Femur (tissue), 1 donor: ENCODE measurements at places on chromosomes 1 and 21.

GRCh38 chr21:35509001-35509704, 460.1 kb upstream of the RUNX1 start:
- no peak for DNase-seq

GRCh38 chr21:43190951-43191350, 22.1 kb downstream of the CRYAA start:
- peak; percentile 4 for DNase-seq

- no peak for DNase-seq
Measured at GRCh38 chr1:66981679-66982078, 56.9 kb downstream of the MIER1 start.

- peak; percentile 81 for DNase-seq
Measured at GRCh38 chr1:41416552-41417334, 55.5 kb downstream of the FOXO6 start.

GRCh38 chr21:32523463-32523862, 61.9 kb downstream of the TCP10L start:
- no peak for DNase-seq

GRCh38 chr1:119906927-119907652, 10.8 kb upstream of the ADAM30 start:
- no peak for DNase-seq

DNA sequence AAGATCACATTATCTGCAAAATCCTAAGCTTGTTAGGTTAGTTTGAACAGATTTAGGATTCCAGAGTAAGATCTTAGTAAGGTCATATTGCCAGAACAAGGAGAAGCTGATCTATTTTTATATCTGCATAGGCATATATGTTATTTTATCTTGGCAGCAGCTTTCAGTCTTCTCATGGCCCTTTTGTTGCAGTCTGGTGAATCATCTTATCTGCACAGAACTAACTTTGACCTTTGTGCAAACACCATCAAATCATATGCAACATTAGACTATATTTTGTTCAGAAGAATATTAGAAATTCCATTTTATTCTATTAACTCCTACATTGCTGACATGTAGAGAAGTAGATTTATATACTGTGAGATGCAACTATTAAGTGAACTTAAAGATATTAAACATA, 107.3 kb downstream of the CLEC20A start:
- no peak for DNase-seq

- DNase-seq: peak; percentile 31
Measured at GRCh38 chr1:209850342-209850979, 22.7 kb downstream of the UTP25 start.

- no peak for DNase-seq
Measured at GRCh38 chr1:172991674-172992400, 58.9 kb downstream of the TNFSF18 start.

GRCh38 chr21:34570313-34570712, 44.6 kb downstream of the RCAN1 start:
- DNase-seq: no peak

GRCh38 chr1:171666114-171666769, 13.8 kb upstream of the MYOC start:
- no peak for DNase-seq

DNA sequence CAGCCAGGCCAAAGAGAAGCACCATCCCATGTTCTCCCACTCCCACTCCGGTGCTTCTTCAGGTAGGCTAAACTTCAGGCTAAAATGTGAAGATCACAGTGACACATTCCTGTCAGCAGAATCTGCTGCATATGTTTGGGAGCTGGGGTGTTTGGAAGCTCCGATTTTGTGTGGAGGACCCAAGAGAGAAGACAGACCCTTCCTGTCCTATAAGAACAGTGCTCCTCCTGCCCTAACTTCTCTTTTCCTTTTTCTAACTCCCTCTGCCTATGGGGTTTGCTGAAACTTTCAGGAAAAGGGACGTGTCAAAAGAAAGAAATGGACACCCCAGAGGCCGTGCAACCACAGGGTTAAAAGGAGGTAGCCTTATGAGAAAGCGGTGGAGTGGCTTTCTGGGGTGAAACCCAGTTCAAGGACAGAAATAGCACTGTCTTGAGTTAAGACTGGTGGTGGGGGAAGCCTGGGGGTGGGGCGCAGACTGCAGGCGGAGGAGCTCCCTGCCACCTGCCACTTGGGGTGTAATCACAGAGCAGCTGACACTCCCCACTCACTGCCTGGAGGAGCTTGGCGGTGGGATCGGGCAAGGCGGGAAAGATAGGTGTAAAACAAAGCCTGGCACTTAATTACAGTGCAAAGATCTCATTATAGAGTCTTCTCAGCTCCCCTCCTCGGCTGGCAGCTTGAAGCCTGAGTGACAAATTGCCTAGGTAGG, 645 bp upstream of the TLR5 start:
- DNase-seq: peak; percentile 67

GRCh38 chr21:39788383-39788782, 43.4 kb downstream of the IGSF5 start:
- peak; percentile 94 for DNase-seq

GRCh38 chr1:55702064-55702463, 486.9 kb upstream of the USP24 start:
- no peak for DNase-seq

DNA sequence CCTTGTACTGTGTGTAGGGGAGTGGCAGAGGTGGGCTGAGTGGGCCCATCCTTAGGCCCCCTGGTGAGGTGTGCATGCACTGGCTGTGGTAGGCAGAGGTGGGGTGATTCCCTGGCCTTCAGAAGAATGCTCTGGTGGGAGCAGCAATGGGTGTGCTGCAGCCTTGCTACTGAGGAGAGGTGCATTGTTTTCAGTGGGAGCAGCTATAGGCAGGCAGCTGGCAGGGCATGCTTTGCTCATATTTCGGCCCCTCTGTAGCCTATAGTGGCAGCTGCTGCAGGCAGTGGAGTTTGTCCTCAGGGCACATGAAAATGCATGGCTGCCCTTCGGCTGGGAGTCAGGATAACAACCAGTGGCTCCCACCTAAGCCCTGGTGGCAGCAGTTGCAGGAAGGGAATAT, 10.1 kb upstream of the KCTD3 start:
- DNase-seq: no peak

- no peak for DNase-seq
Measured at GRCh38 chr1:203305809-203306088, 430 bp downstream of the BTG2 start.

- no peak for DNase-seq
Measured at GRCh38 chr1:56225964-56226815, 353.2 kb downstream of the PLPP3 start.

DNA sequence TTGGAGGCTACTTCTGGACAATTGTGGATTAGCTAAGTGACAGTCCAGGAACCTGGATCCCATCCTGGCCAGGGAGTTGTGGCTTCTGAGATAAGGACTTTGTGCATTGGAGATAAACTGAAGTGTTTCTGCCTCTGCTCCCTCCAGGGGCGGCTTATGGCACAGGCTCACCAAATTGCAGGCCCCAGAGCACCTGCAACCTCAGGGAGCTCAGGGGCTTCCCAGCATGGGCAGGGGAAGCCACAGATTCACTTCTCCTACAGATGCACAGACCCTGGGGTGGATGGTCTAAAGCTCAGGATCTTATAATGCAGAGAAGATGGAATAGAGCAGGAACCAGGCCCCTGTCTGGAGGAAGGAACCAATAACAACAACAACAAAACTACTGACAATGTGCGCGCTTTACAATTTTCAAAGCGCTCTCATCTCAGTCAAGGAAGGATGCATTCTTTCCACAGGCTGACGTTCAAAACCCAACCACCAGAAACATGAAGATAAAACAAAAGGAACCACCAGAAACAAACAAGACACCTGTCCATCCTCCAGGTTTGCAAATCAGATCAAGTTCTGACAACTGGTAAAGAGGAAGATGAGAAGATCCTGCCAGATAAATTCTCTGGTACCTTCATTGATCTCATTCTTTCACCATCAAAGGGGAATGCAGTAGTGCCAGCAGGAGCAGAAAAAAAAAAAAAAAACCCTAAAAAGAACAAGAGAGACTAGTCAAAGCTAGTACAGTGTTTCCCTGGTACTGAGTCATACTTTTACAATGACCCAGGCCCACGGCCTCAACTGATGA, 121.0 kb upstream of the IRF2BP2 start:
- no peak for DNase-seq

DNA sequence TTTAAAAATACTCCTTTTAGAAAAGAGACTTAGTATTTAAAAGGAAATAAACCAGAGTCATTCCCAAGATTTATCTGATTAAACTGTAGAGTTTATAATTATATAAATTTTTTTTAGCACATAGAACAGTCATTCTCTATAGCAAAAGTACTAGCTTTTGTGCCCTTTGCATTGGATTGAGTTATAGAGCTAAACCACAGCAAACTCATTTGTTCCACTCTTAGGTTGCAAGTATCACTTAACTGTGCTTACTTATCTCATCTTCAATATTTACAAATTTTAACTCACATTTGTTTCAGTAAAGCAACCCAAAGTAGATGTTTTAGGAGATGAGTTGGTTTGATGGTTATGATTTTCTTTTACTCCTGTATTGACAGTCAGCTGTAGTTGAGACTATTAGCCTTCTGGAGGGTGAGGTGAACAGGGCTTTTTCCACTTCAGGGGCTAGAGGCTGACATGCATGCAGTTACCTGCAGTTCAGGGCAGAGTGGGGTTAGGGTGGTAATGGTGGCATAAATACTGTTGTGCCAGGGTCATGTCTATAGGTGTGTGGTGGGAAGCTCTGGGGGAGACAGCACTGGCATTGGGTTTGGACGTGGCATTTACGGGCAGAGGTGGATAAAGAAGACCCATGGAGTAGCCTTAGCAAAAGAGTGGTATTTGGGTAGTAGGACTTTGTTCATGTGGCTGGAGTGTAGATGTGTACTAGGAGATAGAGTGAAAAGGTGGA, 42.1 kb downstream of the DYRK1A start:
- no peak for DNase-seq

GRCh38 chr1:14426854-14427253, 171.6 kb upstream of the KAZN start:
- DNase-seq: no peak

GRCh38 chr1:185862235-185862634, 128.0 kb downstream of the HMCN1 start:
- DNase-seq: no peak

GRCh38 chr1:101059945-101060542, 34.5 kb upstream of the DPH5 start:
- DNase-seq: no peak

GRCh38 chr1:236685205-236685916, 938 bp upstream of the ACTN2 start:
- DNase-seq: no peak

DNA sequence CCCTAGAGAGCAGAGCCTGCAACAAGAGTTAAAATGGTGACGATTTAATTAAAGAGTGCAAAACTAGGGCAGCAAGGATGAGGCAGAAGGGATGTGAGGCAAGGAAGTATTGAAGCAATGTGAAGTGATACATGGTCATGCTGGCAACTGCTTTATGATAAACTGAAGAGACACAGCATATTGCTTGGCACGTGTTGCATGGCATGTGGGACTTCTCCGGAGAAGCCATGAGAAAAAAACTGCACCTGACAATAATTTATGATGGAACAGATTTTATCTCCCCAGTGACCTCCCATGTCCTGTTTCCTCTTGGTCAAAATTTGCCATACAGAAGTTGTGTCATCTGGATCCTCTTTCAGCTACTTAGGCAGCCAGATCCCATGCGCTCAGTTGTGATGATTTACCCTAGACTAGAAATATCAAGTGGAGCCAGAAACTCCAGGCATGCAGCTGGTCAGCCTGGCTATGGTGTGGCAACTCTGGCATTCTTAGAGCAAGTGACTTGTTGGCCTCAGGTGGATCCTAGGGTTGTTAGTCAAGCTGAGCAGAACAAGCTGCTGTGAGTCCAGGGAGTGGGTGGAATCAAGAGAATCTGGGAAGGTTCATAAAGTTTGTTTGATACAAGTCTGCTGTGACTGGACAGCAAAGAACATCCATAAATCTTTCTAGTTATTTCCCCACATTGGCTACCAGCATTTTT, 611.4 kb upstream of the USP24 start:
- no peak for DNase-seq

- DNase-seq: no peak
Measured at GRCh38 chr21:35478161-35479064, 429.3 kb upstream of the RUNX1 start.

DNA sequence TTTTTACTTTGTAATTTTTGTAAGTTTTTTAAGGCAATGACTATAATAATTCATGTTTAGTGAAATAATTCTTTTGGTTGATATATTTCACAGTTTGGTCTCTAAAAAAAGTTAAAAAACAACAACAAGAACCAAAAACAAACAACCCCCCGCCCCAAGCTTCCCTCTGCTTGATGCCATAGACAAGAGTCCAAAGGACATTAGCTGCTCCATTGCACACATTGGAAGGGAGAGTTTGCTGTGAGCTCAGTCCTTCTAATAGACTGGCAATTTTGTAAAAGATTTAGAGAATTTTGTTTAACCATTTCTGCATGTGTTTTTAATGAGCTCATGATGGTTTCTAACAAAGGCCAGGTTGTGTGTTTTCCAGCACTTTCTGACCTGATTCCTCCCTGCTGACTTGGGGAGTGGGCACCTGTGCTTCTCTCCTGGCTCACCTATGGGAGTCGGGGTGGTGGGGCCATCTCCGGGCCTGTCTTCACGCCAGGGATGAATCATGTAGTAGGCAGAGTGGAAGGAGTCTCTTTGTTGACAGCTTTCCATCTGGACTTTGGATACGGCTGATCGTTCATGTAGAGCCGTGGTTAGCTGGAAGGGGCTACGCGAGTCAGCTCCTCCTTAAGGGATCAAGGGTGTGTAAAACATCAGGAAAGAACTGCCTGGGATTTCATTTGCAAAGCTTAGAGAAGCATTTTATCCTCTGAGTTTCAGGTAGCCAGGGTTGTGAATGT, 14.1 kb downstream of the ZBTB18 start:
- no peak for DNase-seq

DNA sequence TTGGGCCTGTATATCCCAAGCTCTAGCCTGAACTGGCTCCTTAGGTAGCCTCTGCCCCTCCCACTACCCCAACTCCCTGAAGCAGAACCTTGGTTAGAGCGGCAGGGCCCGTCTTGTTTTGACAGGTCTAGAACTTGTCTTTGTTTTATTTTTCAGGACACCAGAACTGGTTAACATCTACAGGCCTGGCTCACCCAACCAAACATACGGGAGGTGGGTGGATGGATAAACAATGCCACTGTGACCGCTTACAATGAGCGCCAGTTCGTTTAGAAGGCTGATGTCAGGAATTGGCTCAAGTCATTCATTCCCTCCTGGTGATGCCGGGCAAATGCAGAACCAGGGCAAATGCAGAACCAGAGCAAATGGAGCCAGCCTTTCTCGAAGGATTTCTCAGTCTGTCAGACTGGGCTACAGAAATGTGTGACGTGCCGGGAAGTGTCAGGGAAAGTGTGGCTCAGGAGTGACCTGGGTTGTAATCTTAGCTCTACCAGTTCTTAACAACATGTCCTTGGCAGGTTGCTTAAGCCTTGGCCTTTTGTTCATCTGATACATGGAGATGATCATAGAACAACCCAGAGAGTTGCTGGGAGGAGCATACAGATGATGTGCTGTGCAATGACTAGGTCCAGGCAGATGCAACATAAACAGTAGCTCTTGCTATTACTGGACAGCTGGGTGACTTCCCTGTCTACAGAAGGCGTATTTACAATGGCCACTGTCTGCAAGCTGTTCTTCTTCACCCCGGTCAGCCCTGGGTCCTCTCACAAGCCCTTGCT, 30.5 kb upstream of the BTG2 start:
- peak; percentile 28 for DNase-seq
